Sigmoid colon (tissue), 7 donors: ENCODE measurements at places on chromosomes 7 and 10. TPM values are rescaled to one million over a fixed set of nuclear protein-coding genes. Genes with fewer than 3 reads are reported as not detected.

GRCh38 chr7:5766321-5766761 lies 15.1 kb downstream of the RNF216 start:
- DNase-seq = no peak

- no peak for DNase-seq
Observed at GRCh38 chr10:974038-974784, 14.0 kb upstream of the GTPBP4 start.

DNA sequence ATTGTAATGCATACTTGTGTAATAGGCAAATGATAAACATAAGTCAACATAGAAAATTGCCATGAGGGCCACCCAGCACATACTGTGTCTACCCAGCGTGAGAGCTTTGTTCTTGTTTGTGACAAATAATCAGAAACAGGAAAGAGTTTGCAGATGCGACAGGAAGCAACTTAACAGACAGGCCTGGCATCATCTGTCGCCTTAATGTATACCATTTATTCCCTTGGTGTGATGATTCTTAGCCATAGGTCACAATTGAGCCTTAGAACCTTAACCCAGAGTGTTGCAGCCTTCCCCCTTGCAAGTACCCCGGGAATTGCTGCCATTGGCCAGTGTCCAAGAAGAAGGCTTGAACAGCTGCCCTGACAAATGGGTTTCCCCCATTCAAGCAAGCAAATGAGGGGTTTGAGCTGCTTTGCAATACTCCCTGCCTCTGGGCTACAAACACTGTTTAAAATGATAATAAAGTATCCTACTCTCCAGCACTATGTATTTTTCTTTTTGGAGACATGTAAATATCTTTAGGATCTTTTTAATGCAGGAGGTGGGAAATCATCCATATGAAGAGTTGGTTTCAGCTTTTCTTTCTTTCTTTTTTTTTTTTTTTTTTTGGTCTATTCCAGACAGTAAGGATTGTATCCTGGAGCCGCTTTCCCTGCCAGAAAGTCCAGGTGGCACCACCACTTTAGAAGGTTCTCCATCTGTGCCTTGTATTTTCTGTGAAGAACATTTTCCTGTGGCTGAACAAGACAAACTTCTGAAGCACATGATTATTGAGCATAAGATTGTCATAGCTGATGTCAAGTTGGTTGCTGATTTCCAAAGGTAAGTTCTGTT lies 80.0 kb downstream of the ZNF277 start:
- no peak for DNase-seq

DNA sequence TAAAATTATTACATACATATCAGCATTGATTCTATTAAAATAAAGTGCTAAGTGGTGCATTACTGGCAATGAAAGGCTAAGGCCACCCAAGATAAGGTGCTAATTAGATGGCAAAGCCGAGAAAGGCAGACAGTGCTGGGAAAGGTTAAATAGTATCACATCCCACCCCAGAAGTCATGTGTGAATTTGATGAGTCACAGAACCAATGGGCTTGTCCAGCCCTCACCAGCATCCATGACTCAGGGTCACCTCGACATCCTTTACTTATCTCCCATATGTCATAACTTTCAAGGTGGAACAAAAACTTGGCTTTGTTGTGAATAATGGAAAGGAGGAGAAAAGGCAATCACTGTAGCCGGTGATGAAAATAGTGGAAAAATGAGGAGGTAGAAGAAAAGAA lies 459.1 kb downstream of the PLXNA4 start:
- no peak for DNase-seq

DNA sequence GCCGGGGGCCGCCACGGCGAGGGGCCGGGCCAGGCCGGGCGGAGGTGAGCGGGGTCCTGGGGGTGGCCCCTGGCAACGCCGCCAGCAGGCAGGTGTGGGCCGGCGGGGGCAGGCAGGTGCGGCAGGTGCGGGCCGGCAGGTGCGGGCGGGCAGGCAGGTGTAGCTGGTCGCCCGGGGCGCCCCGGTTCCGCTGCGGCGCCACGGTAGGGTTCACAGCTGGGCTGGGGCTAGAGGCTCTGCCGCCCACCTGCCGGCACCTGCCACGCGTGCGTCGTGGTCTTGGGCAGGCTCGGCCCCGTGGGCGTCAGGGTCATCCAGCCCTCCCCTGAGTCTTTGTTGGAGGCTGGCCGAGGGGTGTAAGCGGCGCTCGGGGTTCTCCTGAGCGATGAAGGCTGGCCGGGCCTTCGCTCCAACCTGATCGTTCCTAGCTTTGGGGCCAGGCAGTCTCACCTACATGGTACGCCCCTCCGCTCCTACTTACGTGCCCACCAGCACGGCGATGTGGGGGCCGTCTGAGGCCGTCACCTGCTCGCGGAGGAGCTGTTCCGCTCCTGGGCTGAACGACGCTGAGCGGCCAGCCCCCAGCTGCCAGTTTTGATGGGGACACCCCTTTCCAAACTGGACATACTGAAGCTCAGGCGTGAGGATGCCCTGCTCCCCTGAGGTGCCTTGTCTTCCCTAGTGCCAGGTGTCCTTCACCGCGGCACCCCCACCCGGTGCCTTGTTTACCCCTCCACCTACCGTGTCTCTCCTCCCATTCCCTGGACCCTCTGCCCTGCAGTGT lies 493 bp downstream of the ZMIZ2 start:
- DNase-seq = no peak

- DNase-seq = no peak
Observed at GRCh38 chr7:96538632-96539031, 171.0 kb downstream of the SEM1 start.

- DNase-seq = no peak
Observed at GRCh38 chr7:154338701-154339506, 286.7 kb downstream of the DPP6 start.

DNA sequence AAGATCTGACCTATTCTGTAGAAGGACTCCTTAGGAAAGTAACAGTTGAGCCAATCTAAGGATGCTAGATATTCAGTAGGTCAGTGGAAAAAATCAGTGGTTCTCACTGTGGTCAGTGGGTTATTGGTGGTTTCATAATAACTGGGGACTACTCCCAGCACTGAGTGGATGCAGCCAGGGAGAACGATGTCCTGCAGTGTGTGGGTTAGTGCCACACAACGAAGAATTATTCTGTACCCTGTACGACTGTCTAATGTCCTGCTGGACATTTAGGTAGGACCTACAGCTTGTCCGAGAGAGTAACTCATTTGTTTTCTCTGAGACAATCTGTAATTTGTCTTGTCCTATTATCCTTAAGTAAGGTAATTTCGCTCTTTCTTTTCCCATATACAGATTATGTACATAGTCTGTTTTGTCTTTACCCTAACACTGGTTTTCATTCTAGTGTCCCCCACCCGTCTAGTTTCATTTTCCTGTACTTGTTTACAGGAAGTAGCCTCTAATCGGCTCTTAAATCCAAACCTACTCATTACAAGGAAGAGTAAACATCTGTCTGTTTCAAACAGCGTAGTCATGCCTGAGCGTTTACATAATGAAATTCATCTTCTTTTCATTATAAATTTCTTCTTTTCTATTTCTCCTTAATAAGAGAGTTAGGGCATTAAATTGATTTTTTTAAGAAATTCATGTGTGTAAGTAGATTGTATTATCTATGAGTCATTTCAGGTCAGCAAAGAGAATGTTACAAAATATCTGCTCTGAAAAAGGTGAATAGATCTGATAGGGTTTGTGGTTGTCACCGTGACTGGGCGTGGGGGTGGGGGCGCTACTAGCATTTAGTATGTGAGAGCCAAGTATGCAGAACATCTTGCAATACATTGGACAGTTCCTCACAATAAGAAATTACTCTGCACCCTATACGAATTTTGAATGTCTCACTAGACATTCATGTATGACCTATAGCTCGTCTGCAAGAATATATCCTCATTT lies 8.3 kb upstream of the ZC3HAV1L start:
- no peak for DNase-seq

- DNase-seq = no peak
Observed at GRCh38 chr7:105682341-105683060, 101.2 kb upstream of the EFCAB10 start.

GCK gene
- total RNA-seq = not detected

- DNase-seq = no peak
Observed at GRCh38 chr7:1505731-1506550, 1.8 kb upstream of the INTS1 start.

DNA sequence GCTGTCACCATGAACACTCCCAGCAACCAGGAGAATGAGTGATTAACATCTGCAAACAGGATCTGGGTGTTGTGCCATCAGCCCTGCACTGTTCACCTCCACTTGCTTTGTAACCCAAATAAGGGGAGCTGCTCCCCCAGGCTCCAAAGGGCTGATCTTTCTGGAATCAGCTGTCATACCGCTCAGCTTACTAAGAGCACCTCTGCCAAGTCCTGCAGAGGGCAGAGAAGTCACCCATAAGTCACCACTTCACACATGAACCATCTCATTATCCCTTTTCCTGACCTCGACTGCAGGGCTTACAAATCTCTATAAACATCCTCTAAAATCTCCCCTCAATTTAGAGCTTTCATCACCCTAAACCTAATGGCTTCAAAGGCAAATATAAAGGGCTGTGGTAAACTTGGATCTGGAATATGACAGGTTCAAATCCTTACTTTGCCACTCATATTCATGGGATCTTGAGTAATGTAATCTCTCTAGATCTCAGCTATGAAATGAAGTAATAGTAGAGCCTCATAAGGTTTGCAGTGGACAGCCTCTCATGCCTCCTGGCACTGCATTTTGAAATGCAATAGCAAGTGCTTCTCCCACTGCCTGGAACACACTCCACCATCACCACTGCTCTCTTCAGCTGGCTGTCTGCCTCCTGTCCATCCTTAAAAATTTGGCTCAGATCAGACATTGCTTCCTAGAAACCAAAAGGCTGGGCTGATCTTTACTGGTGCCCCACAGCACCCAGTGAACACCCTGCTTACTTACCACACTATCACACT lies 38.8 kb downstream of the ERLIN1 start:
- no peak for DNase-seq

DNA sequence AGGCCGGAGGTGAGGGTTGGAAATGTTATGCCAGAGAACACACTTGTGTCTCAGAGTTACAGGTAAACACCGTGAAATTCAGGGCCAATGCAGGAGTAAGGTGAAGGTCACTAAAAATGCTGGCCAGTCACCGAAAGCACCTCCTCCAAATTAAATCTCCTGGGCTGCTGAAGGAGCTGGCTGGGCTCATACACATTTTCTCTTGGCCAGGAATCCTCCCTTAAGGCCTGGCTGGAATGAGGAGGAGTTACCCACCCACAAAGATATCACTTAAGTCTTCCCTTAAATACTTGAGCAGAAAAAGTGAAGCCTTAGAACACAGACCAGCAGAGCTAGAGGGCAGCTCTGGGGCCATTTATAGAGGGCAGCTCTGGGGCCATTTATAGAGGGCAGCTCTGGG lies 46.3 kb downstream of the HTRA1 start:
- no peak for DNase-seq

DNA sequence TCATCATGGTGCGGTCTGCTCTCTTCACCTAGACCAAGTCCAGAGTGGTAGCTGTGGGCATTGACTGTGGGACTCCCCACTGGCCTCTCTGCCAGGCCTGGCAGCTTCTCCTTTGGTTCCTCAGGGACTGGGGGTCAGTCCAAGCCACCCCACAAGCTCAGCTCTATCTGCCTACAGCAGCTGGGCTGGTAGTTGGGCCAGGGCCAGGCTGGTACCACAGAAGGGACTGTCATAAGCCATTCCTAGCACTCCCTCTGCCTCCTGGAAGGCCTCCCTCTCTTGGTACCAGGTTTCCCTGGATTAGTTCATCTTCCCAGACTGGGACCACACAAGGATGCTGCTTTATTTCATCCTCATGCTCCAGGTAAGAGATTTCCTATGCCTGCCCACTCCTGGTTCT lies 24.2 kb upstream of the UNC5B start:
- DNase-seq = no peak

ZNF425 gene
- 4.9 TPM for total RNA-seq

GRCh38 chr7:16270844-16271243 lies 150.5 kb downstream of the CRPPA start:
- DNase-seq = no peak

RNF32 gene
- 0.83 TPM for total RNA-seq

GRCh38 chr7:156829669-156830336 lies 63.2 kb downstream of the LMBR1 start:
- DNase-seq = no peak
